ENCODE measurements at places on chromosomes 12 and 14. TPM values are rescaled to one million over a fixed set of nuclear protein-coding genes. Genes with fewer than 3 reads are reported as not detected.

RILPL1 gene
- 12.3 TPM for total RNA-seq

TNFAIP2 gene
- total RNA-seq, result 8.7 TPM

PPP4R4 gene
- not detected for total RNA-seq

TSPAN11 gene
- under 0.01 TPM for total RNA-seq

ABCC9 gene
- 0.73 TPM for total RNA-seq

PTCSC3 gene
- not detected for total RNA-seq

SDR9C7 gene
- not detected for total RNA-seq

MDGA2 gene
- total RNA-seq, result 12.7 TPM

MEG3 gene
- total RNA-seq, result 1.0 TPM

WNT5B gene
- 0.33 TPM for total RNA-seq

IFI27 gene
- 187 TPM for total RNA-seq

ADAMTS20 gene
- total RNA-seq, result not detected
